GM12878 (cell line): ENCODE measurements at places on chromosomes 2 and 18.

DNA sequence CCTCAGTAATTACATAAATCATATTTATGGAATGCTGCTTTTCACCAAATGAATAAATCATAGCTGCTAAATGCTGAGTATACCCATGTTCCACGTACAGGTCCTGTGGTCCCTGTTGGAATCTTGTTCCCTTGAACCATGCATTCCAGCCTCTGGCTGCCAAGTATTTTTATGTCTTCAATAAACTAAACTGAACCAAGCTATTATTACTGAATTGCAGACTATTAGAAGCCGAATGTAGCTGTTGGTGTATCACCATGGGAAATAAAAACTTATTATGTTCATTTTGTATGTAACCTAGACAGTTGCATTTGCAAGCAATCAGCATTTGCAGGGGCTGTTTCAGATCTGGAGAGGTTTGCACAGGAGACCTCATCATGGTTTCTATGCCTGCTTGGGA, 362.4 kb downstream of the ADCYAP1 start:
- no peak for DNase-seq

DNA sequence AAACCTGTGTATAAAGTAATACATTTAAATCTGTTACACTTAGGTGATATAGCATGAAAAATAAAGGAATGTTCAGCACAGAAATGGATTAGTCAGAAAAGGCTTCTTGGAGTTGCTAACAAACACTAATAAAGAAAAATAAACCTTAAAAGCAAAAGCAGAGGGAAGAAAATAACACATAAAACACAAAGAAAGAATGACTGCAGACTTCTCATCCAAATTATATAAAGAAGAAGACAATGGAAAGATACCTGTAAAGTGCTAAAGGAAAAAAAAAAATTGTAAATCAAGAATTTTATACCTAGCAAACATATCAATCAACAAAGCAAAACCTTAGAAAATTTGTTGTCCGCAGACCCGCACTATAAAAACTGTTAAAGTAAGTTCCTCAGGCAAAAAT, 63.6 kb downstream of the EXOC6B start:
- DNase-seq, result no peak

GRCh38 chr2:84919885-84920580, 14.6 kb downstream of the TMSB10 start:
- no peak for DNase-seq

DNA sequence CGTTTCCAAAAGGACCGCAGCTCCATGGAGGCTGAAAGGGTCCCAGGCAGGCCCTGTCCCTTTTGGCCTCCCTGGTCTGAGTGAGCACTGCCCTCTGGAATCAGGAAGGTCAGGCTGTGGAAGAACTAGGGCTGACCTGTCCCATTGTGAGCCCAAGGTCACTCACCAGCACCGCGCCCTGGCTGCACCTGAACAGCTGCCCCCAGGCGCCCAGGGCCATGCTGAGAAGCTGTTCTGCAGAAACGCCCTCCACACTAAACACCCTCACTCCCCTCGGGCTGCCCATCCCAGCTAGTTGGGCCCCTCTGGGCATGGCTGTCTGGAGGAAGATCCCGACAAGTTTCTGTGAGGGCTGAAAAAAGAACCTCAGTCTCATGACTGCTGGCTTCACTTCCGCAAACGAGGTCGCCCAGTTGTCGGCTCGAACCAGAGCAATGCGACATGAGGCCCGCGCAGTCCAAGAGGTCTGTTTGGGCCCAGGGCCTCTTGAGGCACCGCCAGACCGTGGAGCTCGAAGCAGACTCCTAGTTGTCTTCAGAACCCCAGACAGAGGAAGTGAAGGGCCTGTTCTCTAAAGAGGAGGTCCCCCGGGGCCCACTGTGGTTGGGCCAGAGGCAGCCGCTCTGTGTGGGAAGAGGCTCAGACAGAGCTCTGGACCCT, 64.4 kb downstream of the INPP5D start:
- DNase-seq, result peak; percentile 46

- peak; percentile 8 for DNase-seq
These were observed 334.5 kb downstream of the SMAD2 start for GRCh38 chr18:47595831-47596501.

DNA sequence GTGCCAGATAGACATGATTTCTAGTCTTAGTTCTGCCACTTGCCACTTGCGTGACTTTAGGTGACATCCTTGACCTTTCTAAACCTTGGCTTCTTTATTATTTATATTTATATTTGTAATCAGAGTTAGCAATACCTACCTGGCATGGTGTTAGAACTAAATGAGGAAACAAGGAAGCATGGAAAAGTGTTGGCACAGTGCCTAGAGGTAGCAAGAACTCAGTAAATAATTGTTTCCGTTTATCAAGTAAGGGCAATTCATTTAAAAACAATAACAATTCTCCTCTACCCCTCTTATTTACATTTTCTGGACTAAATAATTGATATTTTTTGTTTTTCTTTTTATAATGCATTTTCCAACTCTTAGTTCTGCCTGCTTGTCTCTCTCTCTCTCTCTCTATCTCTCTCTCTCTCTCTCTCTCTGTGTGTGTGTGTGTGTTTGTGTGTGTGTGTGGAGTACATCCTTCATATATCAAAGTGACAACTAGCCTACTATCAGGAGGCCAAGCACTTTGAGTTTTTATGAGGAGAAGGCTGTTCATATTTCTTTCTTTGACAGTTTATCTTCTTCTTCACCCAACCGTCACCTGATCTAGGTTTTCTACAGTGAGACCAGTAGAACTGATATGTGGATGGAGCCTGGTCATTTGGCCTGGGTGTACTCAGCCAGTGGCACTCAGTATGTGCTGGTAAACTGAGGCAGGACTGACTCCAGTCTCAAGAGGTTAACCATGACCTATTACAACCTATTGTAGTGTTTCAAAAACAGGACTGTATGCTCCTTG, 134.5 kb downstream of the LRRTM1 start:
- DNase-seq, result no peak

DNA sequence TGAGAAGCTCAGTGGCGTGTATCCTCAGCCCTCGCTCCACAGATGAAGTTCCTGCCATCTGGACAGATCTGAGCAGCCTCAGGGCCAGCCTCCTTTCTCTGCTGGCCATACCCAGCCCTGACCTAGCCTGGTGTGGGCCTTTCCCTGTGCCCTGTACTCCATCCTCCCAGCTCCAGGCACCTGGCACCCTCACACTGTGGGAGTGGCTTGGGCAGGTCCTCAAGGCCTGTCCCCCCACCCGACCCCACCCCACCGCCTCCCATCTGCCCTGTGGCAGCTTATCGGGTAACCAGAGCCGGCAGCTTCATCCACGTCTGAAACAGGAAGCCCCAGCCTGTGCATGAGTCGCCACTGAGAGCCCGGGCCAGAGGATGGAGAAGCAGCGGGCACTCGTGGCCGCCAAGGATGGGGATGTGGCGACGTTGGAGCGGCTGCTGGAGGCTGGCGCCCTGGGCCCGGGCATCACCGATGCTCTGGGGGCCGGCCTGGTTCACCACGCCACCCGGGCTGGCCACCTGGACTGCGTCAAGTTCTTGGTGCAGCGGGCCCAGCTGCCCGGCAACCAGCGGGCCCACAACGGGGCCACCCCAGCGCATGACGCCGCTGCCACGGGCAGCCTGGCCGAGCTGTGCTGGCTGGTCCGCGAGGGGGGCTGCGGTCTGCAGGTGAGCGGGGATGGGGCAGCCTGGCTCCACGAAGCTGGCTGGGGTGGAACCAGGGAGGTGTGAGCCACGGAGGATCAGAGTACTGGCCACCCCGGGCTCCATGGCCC, at the start of gene ESPNL:
Gene ESPNL (plus strand): TSS at position 292 of the 772 bp plus-strand sequence. CDS start 80 bp downstream, at position 372.
- DNase-seq, result no peak

DNA sequence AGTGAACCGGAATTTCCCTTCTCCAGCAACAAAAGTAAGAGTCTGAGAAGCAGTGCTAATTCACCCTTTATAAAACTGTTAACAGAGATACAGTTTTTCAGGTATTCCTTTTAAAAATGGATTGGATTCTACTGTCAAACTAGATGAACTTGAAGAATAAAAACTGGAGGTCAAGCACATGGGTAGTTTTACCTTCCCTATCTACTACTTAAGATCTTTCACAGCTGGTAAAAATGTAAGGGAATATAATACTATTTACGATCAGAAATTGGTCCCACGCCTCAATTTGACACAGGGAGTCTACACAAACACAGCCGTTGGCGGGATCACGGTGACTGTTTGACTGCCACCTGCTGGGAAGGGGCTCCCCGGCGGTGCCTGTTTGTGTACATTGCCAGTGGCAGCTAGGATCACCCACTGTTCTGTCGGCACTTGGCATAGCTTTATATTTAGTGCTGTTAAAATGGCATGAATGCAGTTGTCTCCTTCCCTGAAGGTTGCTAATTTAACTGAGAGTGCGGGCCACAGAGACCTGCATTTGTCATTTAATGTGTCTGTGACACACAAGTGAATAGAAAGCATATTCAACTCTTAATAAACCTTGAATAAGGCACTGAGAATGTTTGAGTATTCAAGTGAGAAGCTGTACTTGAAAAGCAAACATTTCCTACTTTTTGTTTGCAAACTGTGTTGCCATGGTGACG, 59.5 kb downstream of the ABCG8 start:
- no peak for DNase-seq

DNA sequence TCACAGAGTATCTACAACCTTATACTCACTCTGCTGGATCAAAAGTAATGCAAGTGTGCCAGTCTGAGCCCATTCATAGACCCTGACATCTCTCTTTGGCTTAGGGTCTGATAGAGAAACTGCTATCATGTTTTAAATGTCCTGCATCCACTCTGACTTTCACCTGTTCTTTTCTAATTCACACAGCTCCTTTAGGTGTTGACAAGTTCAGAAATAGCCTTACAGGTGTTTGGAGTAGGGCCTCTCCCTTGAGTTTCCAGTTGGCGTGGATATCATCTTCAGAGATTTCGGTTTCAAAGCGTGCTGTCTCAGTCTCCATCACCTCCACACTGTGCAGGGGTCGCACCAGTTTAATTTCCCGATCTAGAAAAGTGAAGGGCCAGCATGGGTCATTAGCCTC, 150.3 kb downstream of the PLEKHA3 start:
- DNase-seq, result no peak

GRCh38 chr2:189648846-189649509, 12.3 kb upstream of the ASNSD1 start:
- DNase-seq, result no peak

DNA sequence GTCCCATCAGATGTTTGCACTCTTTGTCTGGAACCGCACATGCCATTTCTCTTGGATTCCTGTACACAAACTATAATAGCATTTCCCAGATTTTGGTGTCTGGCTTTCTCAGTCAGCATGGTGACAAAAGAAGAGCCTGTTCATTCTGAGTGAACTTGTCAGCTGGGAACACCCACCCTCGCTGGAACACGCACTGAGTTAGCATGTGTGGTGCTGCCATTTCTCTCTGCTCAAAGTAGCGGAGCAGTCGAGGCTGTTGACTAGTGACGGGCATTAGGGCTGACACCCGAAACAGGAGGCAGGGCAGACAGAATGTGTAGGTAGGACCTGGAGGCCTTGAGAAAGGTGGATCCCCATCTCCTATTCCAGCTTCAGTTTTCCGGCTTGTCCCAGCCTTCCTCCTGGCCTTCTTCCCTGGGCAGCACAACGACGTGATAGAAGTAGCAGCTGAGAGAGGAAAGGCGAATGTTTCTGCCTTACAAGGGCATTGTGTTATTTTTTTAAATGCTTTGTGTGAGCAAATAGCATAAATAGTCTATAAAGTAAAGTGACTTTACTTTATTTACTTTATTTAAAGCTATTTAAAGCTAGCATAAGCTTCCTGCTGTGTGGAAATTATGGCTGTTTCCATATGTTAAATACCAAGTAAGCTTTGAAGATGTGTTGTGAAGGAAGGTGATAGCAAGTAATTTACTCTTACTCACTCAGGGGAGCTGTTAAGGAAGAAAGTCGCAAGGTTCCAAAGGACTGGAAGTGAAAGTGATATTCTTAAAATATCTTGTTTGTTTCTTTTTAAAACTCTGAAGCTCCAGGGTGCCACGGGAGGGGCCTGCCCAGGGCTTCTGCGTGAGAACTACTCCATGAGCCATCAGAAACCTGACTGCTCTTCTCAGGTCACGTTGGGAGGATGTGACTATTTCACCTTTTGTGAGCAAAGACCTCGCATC, 272.6 kb downstream of the NEDD4L start:
- DNase-seq, result no peak

DNA sequence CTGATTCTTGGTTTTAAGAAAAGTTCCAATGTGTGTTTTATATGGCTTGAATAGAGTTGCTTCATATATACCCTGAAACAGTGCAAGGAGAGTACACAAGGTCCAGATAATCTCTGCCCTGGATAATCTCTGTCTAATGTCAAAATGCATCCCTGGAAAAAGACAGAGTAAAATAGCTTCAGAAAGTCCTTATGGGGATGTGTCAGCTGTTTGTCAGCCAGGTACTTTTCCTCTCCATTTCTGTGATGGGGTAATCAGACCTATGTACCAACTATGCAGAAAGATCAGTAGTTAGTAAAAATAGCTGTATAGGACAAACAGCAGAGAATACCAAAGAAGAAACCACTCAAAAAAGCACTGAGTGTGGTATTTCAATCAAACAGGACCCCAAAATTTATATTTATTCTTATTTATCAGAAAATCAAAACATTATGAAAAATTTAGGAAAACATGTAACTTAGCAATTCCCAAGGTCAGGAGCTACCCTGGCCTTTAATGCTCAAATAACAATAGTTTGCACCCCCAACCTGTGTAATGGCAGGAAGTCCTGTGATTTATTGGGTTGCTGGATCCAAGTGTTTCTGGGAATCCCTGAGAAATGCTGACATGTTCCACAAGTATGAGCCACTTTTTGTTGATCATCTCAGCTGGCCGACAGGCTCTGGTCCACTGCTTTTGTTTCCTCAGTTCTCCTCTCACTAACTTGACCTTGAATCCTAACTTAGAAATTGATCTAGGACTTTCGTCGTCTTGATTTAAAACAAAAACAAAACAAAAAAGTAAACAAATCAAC, 69.6 kb downstream of the MDH1 start:
- DNase-seq, result no peak

DNA sequence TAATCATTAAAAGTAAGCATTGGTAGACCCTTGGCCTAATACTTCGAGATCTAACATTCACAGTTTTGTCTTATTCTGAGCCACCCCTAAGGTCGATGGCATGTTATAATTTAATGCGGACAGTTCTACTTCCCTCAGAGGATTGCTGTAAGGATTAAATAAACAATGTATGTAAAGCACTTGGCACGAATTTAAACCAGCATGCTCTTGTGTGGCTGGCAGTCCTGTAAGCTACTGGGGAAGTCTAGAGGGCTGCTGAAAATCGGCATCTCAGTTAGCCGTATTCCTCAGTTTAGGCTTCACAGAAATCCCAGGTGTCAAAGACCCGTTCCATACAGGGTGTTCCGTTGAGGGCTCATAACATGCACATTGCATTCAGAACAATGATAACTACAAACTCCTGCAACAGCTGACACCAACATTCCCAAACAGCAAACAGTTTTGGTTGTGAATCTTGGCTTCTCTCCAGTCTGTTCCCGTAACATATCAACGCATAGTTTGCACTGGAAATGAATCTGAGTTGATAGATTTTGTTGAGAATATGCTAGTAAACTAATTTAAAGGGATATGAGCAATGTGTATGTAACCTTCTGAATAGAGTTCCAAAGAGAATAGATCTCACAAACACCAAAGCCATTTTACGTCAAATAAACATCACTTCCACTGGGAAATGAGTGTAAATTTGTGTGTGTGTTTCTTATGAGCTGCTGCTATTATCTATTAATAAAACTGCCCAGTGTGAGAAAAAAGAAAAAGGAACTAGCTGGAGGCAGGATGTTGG, 52.2 kb upstream of the ACKR3 start:
- DNase-seq, result no peak

- no peak for DNase-seq
These were observed 136.7 kb downstream of the ANTXR1 start for GRCh38 chr2:69149631-69150215.
